ENCODE measurements at places on chromosomes 1 and 21.
A peak's percentile ranks its signal among the peaks of the same experiment; 100 is the strongest.

GRCh38 chr1:236175642-236176336, 33.5 kb downstream of the GPR137B start:
- DNase-seq = no peak

DNA sequence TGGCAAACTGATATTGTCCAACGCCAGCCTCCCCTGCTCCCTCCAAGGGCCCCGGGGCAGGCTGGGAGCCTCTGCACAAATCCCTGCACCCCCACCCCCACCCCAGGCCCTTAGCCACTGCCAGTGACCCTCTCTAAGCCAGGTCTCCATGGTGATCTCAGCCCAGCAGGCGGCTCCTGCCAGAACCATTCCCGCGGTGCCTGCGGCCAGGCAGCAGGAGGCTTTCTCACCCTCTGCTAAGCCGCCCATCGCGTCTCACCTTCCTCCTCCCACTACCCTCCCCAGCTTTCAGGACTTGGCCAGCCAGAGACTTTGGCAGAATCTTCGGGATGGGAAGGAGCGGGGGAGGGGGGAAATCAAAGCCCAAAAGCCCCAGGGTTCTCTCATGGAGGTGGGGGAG, 46.8 kb upstream of the WASF2 start:
- DNase-seq = no peak

- no peak for DNase-seq
These were observed 106.5 kb upstream of the COL24A1 start for GRCh38 chr1:86263101-86263500.

DNA sequence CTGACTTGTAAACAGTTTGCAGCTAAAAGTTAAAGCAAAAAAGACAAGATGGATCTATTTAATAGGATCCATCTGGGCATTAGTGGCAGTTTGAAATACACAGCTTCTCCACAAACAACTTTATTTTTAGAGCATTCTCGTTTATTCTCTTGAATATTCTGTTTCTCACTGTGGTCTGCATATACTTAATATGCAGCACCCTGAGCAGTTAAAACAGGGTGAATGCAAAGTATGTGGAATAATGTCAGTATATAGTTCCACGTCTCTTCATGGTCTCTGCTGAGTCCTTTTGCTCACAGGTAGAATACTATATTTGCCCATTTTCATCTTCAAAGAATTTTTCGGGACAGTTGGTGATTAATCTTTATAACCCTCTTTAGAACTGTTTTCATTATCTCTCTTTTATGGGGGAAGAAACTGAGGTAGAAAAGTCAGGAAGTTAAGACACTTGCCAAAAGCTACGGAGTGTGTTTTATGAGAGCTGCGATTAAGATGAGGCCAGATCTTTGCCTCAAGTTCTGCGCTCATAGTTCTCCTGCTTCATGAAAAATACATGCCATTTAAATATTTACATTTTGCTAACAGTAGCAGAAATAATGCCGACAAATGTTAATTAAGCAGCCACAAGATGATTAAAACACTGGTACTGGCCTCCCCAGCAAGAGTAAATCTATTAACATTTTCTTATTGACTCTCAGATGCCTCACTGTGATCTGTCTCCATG, 115.6 kb downstream of the PTBP2 start:
- DNase-seq = no peak

DNA sequence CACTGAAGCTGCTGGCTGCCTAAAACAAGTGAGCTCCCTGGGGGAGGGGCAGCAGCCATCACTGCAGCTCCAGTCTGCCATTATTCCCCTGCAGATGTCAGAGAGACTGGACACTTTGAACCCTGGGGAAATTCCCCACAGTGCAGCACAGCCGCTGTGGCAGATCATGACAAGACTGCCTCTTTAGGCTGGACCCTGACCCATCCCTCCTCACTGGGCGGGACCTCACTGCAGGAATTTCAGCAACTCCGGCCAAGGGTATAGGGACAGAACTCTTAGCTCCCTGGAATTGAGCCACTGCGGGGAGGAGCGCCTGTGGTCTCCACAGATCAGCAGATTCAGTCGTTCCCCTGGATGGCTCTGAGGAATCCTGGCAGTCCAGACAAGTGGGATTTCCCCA, 964.6 kb downstream of the BRINP3 start:
- DNase-seq = no peak

DNA sequence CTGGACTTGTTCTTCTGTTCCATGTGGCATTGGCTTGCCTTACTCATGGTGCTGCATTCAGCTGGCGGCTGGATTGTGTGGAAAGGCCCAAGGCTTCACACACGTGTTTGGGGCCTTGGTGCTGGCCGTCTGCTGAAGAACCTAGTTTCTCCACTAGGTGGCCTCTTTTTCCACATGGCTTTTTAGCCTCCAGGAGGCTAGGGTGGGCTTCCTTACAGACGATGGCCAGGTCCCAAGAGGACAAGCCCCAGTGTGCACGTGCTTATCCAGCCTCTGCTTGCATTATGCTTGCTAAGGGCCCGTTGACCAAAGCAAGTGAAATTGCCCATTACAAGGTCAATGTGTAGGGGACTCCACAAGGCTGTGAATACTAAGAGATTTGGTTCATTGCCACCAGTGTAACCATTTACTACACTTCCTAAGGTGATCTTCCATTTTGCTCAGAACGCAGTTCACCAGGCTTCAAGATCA, 47.5 kb upstream of the FOXO6 start:
- DNase-seq = peak; percentile 28

DNA sequence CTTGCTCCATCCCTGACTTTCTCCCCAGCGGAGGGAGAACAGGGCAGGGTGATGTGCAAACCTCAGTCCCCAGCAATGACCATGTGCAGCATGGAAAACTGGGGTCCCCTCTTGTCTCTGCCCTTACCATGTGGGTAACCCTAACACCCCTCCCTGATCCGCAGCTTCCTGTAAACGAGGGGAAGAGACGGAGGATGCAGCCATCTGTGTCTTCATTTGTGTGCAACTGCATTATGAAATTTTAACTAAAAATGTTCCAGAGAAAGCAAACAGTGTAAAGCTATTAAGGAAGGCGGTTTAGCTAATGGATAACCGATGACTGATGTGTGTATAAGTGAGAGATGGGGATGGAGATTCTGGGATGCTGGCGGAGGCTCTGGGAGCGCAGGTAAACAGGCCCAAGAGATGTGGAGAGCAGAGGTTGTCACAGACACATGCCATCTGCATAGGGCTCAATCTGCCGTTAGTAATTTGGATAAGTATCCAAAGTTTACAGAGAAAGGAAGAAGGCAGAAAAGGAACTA, 206.6 kb downstream of the DSCAM start:
- peak; percentile 13 for DNase-seq

GRCh38 chr1:175307160-175307559, 114.6 kb upstream of the KIAA0040 start:
- DNase-seq = no peak

GRCh38 chr1:16145662-16146278, 10.1 kb downstream of the EPHA2 start:
- peak; percentile 22 for DNase-seq
